ENCODE measurements at places on chromosomes 11 and 22.

GRCh38 chr11:86066657-86067008, 2.3 kb downstream of the PICALM start:
- DNase-seq = no peak

DNA sequence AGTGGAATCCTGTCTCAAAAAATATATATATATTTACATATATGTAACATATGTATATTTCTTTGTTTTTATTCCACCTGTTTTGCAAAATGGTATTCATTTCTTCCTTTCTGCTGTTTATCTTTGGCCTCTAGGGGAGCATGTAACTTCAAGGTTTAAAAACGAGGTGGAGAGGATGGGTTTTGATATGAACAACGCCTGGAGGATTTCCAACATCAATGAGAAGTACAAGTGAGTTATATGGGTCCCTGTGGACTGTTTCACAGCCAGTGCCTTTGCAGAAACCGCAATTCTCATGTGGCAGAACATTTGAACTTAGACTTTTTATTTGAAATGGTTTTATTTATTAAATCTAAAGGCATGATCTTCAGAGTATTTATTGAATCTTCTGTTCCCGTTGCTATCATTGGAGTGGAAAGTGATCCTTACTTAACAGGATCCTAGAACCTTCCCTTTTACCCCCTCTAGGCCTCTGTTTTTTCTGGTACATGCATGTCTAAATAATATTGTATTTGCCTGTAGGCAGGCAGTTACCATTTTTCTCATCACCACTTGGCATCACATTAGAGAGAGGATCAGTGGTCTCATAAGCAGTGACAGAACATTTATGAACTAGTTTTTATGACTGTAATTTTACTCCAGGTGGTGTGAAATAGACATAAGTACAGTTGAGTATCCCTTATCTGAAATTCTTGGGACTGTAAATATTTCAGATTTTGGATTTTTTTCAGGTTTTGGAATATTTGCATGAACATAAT, 81.5 kb upstream of the HORMAD2 start:
- no peak for DNase-seq

GRCh38 chr11:108758458-108758857, 93.6 kb downstream of the DDX10 start:
- DNase-seq = no peak

GRCh38 chr11:85974122-85974521, 94.8 kb downstream of the PICALM start:
- DNase-seq = no peak

DNA sequence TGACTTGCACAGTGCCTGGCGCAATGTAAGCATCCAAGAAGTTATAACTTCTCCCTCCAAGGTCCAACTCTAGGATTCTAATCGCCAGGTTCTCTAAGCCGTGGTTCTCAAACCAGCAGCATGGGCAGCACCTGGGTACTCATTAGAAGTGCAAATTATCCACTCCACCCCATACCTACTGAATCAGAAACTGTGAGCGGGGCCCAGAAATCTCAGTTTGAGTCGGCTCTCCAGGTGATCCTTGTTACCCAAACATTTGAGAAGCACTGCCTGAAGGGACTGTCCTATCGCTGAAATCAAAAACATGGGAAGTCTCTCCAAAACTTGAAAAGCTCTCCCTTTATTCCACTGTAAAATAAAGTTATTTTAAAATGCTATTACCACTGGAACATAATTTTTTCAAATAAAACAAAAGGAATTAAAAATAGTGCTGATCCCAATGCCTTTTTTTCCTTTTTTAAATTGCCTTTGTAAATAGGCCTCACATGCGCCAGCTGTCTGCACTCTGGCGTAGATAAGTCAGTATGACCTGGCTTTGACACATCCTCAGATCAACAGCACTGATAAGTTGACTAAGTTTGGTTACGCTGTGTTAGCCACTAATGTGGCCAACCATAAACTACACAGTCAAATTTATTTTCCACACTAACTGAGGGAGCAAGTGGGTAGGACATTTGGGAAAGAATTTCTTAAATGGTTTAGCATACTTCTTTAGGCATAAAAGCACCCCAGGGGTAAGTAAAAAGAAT, 8.4 kb upstream of the CTR9 start:
- no peak for DNase-seq

DNA sequence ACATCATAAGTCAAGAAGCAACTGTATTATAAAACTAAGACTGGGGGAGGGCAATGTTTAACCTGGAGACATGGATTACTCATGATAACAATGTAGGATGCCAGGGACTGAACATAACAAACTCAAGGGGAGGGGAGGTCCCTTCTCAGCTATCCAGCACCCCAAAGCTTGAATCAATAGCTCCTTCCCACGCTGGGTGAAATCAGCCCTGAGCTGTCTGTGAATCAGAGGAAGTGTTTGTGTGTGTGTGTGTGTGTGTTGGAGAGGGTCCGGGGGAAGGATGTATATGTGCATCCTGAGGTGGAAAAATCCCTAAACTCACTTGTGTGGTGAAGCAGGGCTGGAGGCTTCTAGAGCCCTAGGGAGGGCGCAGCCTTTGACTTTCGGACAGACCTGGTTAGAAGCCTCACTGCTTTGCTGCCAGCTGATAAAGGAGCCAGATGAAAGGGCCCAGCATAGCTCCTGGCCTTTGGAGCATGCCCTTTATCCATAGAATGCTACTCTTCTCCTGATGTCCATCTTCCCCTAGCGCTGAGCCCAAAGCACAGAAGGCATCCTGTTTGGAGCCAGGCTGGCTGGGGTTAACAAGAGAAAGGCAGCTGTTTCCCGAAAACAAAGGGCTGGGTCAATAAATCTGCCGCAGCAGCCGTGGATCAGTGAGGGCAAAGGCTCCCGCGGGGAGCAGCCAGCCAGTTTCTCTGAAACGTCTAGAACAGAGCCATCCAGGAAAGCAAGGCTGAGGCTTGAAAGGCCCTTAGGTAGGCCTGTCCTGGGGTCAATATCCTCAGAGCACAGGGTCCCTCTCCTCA, 35.8 kb downstream of the TNKS1BP1 start:
- peak; percentile 69 for DNase-seq

DNA sequence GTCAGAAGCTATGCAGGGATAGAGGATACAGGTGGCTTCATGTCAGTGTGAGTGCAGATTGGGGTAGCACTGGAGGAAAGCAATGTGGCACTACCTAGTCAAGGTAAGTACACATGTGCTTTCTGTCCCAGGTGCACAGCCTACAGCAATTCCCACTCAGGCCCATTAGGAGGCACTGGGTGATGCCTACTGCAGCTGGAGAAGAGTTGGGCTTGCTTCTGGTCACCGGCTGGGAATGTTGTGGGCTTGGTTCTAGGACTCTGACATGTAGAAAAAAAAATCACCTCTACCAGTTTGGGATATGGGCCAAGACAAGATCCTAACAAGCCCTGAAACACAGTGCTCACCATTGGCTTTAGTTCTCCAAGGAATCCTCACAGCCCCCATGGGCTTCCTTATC, 69.7 kb downstream of the TENM4 start:
- DNase-seq = no peak

GRCh38 chr11:134644476-134645456, 232.7 kb upstream of the B3GAT1 start:
- no peak for DNase-seq

Data from nephron progenitor cell (in vitro differentiated cells).